Activated T-cell treated with anti-CD3 and anti-CD28 coated beads for 4 hours (primary cell): ENCODE measurements at places on chromosomes 11 and 22.

- no peak for DNase-seq
These were observed 5.7 kb downstream of the CHADL start for GRCh38 chr22:41234815-41235695.

DNA sequence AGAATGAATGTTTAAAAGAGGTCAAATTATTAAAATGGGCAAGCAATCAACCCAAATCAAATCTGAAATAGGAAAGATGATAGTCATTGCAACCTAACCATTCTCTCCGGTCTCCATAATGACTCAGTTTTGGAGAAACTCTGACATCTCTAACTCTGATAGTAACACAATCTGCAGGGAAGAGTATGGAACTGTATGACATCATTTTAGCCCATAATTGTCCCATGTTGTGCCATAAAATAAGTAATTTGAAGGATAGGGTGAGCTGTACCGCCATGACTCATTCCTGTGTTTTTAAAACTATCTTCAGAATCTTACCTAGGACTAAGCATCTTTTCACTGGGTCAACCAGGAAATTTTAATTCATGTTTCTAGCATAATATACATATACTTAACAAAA lies 350.8 kb downstream of the DLG2 start:
- DNase-seq: no peak

DNA sequence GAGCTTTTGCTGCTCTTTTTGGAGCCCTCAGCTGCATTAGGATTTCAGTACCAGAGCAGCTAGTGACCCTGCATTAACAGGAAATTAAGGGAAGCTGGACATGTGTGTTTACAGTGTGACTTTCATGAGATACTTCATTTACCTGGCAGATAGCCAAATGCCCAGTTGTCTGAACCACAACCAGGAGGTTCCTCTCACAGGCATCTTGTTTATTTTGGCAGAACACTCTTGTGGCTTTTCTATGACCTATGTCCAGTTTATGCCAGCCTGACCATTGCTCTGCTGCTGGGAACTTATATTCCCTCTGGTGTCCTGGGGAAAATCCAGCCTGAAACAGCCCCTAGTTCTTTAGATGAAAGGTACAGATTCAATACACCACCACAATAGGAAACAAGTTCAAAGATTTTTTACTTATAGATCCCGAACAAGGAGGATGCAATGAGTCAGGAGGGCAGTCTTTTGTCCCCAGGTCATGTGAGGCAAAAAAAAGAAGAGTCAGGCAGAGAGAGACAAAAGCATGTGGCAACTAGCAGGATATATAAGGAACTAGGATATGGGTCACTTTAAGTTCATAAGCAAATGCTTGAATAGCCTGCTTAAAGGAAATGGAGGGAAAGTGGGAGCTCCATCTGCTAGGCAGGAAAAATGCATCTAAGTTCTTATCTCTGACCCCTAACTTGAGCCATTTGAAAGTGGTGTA lies 379.3 kb downstream of the INSC start:
- no peak for DNase-seq

DNA sequence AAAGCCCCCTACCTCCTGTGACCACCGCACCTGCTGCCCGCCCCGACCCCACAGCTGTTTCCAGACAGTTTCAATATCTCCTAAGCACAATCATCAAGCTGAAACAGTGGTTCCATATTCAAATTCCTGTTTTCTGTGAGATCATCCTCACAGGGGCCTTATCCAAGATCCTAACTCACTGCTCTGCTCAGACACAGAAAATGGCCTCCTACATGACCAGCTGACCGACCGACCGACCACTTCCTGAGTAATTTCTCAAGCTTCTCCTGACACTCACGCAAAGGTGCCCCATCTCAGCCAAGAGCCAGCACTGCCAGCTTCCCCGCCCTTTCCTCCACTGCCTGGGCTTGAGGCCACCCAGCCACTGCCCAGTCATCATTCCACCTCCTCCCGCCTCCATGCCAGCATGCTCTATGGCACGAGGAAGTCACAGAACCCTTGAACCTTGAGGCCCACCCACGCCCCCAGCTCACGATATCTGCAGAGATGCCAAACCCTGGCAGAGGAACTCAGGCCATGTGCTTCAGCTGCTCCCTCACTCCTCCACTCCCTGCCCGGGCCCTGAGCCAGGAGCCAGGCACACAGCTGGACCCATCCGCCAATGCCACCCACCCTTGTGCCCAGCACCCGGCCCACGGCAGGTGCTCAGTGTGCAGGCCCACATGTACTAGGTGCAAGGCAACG lies 14.0 kb downstream of the KIAA0930 start:
- DNase-seq: no peak

GRCh38 chr22:17803609-17804270 lies 29.5 kb upstream of the BID start:
- no peak for DNase-seq

DNA sequence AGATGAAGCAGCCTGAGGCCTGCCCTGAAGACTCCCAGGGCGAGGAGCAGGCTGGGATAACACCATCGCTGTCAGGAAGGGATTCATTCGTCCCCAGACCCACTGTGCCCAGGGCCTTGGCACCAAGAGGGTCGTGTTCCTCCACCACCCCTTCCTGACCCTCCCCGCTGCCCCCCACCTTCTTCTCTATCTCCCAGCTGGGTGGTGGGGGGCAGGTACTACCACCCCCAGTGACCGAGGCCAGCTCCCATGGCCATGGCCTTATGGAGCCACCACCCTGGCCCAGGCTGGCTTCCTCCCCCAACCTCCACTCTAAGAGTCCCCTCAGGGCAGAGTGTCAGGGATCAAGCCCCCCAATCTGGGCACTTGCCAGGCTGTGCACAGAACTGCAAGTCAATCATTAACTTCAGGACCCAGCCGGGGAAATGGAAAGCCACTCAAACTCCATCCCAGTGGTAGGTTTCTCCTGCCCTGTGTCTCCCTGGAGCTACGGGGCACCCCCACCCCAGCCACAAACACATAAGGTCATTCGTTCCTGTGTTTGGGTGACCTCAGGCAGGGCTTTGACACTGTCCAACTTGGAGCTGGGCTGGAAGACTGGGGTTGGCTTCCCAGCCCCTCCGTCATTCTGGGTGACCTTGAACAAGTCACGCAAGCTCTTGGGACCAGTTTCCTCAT lies 33.3 kb upstream of the WNT11 start:
- no peak for DNase-seq
